ENCODE measurements at places on chromosomes 4 and X.

- no peak for DNase-seq
Measured at GRCh38 chr4:140693562-140693961, 62.6 kb downstream of the TBC1D9 start.

DNA sequence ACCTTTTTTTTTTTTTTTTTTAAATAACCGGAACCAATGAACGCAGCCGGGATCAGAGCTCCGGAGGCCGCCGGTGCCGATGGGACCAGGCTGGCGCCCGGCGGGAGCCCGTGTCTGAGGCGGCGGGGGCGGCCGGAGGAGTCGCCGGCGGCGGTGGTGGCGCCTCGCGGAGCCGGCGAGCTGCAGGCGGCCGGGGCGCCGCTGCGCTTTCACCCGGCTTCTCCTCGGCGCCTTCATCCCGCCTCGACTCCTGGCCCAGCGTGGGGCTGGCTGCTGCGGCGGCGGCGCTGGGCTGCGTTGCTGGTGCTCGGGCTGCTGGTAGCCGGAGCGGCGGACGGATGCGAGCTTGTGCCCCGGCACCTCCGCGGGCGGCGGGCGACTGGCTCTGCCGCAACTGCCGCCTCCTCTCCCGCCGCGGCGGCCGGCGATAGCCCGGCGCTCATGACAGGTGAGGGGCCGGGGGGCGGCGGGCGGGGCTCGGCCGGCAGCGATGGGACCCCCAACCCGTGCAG, 337 bp downstream of the STIM2 start:
- DNase-seq: peak; percentile 68

- peak; percentile 75 for DNase-seq
Measured at GRCh38 chrX:107718156-107718621, 57.4 kb downstream of the TSC22D3 start.

- no peak for DNase-seq
Measured at GRCh38 chr4:179804440-179804839, 2362.2 kb upstream of the AGA start.
